ENCODE measurements at places on chromosomes 1 and 21.

DNA sequence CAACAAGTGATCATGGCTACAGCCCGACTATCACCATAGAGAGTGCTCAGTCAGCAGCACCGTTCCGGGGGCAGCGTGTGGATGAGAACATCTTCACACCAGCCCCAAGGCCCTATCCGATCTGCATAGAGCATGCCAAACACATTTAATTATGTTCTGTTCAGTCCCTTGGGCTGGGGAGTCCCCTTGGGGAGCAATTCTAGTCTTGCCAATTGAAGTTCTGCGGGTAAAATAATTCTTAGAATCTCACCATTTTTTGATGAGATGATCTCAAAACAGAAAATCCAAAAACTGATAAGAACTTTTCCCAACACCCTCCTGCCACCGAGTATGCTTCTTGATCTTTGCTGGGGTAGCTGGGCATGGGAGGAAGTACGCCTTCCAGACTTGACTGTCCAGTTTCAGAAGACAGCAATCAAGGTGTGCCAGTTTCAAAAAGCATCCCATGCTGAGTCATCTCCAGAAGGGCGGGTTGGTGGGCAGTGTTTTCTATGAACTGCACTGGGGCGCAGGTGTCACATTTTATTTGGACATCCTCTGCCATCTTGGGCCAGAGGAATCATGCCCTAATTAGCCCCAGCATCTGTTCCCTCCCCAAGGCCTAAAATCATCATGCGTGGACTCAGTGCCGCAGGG, 20.8 kb upstream of the PTPRF start:
- no peak for ATAC-seq

DNA sequence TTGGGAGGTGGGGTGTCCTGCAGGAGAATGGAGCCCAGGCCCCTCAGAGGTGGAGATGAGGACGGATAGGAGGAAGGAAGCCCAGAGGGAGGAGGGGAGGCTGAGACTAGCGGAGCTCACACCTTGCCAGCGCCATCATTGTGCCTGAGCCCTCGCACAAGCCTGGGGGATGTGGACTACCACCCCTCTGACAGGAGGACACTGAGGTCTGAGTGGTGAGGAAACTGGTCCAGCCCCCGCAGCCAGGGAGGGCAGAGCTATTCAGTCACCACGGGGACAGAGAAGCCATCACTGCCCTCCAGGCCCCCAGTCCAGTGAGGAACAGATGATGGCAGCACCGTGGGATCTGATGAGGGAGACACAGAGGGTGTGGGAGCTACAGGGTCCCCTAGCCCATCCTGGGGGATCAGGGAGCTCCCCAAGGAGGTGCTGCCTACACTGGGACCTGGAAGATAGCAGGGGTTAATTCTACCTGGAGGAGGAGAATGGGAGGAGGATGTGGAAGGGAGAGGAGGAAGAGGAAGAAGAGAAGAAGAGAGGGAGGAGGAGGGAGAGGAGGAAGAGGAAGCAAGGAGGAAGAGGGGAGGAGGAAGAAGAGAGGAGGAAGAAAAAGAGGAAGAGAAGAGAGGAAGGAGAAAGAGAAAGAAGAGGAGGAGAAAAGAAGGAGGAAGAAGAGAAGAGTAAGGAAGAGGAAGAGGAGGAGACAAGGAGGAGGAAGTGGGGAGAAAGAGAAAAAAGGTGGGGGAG, 31.0 kb downstream of the MATN1 start:
- no peak for ATAC-seq

DNA sequence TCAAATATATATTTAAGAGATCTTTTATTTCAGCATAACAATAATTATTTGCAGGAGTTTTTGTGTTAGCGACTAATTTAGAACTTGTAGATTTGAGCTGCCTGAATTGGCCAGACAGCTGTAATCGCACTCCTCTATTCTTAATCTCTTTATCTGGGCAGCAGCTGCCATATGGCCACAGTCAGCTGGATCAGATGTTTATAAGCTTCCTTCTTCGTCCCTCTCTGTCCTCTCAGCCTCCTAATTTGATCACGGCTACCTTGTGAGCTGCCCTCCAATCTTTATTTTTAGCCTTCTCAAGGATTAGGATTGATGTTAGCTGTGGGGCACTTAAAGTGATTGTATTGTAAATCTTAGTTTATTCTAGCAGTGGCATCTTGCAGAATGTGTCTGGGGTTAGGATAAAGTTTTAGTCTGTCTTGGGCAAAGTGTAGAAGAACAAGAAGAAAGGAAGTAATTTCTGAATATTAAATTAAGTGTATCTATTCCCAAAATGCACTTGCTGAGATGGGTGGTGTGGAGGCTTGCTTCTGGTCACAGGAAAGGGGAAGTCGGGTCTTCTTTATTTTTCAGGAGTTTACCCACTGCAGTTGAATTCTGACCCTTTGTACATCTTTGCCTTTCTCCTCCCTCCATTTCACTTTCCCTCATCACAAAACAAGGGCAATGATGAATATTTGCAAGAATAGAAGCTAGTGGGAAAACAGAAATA, 1.1 kb downstream of the ZBTB18 start:
- ATAC-seq: peak; percentile 7

GRCh38 chr21:45598666-45599065, 44.9 kb upstream of the PCBP3 start:
- ATAC-seq: no peak

DNA sequence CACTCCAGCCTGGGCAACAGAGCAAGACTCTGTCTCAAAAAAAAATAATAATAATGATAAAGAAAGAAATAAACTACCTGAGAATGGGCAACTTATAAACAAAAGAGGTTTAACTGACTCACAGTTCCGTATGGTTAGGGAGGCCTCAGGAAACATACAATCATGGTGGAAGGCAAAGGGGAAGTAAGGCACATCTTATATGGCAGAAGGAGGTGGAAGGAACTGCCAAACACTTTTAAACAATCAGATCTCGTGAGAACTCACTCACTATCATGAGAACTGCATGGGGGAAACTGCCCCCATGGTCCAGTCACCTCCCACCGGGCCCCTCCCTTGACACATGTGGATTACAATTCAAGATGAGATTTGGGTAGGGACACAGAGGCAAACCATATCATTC, 6.3 kb upstream of the EGLN1 start:
- no peak for ATAC-seq

DNA sequence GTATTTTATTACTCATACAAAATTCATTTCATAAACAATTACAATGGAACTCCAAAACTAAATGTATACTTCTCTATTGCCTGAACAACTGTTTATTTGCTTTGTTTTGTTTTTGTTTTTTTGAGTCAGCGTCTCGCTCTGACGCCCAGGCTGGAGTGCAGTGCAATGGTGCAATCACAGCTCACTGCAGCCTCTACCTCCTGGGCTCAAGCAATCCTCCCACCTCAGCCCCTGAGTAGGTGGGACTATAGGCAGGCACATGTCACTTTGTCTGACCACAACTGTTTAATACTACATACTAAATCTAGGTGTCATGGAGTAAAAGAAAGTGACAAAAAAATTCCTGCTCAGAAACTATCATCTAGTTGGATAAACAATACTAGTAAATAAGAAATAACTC, 49.3 kb downstream of the RAB3GAP2 start:
- ATAC-seq: no peak

GRCh38 chr1:89454845-89455521, 69.6 kb upstream of the LRRC8B start:
- ATAC-seq: peak; percentile 92

- ATAC-seq: no peak
Observed at GRCh38 chr21:43681650-43682049, 22.3 kb downstream of the RRP1B start.

Data from SK-N-SH treated with all-trans-retinoic acid at 6 μM for 48 hours (cell line).